EH (cell line): ENCODE measurements at places on chromosomes 6 and 20.

- DNase-seq, result peak; percentile 13
Observed at GRCh38 chr20:45254383-45255262, at the start of gene SLPI. Gene SLPI, minus strand, starts transcription at chr20:45254564. Its CDS starts 21 bp downstream, at chr20:45254543.

DNA sequence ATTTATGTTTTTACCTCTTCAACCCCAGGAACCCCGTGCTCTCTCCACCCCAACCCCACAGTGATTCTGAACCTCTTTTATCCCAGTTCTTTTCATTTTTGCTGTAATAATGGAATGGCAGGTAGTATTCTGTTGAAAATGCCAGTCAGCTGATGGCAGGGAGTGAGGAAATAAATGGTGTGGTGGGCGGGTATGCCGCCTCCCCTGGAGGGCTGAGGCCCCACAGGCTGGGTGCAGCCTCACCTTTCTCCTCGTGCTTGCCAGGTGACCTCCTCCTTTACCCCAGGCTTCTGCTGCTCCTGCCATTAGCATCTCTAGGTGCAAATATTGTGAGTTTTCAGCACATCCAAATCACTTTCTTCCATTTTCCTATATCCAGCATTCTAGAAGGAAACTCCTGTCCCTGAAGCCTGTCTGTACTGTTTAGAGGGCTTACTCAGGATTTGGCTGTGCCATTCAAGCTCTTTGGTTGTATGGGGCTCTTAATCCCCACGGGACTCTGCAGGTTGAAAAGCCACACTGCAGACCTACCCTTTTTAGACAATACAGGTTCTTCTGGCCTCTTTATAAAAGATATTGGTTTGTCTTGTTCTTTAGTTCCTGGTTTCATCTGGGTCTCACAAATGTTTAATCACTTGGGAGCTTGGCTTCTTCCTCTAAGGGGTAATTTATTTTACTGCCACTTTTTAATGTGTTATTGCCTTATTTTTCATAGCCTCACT lies 201.8 kb downstream of the JARID2 start:
- DNase-seq, result no peak

GRCh38 chr6:109048176-109048575 lies 46.5 kb downstream of the SESN1 start:
- no peak for DNase-seq

DNA sequence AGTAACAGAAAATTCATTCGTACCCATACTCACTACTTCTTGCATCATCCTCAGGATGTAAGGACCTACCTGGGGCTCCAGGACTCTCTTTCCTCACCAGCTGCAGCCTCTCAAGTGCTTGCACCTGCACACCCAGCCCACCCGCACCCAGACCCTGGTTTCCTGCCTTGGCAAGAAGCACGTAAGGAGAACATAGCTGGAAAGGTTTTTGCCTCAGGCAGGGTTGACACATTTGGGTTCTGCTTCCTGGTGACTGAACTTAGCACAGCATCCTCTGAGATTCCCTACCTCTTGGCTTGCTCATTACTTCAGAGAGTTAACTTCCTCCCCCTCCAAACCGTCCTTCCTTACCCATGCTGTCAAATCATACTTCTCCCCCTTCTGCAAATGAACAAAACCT lies 556.9 kb downstream of the CD83 start:
- no peak for DNase-seq

- DNase-seq, result peak; percentile 57
Observed at GRCh38 chr6:127301199-127301700, 34.6 kb downstream of the RNF146 start.

- no peak for DNase-seq
Observed at GRCh38 chr6:125749865-125750691, 646 bp downstream of the HEY2 start.

DNA sequence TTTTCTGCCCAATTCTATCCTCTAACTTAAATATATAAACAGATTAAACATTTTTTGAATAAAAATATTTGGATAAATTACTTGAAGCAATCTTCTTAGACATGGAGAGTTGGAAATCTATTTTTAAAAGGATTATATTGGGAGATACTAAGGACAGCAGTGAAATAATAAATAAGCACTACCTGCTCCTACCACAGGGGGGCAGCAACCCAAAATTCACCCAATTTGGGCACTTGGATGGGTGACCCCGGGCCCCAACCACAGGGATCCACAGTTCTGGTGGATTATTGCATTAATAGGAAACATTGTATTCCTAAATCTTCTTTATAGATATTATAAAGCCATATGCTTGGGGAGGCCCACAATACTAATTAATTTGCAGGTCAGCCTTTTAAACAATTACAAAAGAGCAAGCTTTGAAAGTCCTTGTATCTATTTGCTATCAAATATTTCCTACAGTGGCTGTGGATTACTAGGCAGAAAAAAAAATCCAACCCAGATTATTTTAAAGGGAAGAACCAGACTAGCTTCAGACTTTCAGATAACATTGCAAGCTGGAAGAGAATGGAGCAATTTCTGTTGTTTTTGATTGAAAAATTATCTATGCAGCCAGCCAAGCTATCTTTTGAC lies 66.4 kb upstream of the PDE10A start:
- DNase-seq, result no peak

DNA sequence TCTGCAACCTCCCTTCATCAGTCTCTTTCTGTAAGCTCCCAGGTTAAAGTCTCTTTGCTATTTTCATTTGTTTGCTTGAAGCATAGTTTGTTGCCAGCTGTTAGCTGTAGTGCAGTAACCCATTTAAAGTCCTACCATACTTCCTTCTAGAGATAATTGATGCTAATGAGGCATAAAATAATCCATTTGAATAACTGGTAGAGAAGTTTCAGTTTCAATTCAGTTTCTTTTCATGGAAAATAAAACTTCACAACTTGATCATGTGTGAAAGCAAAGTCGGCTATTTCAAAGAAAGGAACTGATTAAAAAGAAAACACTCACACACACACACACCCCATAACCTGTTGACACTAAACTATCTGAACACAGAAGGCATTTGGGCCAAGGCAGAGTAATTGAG lies 68.5 kb upstream of the TENT5A start:
- no peak for DNase-seq

DNA sequence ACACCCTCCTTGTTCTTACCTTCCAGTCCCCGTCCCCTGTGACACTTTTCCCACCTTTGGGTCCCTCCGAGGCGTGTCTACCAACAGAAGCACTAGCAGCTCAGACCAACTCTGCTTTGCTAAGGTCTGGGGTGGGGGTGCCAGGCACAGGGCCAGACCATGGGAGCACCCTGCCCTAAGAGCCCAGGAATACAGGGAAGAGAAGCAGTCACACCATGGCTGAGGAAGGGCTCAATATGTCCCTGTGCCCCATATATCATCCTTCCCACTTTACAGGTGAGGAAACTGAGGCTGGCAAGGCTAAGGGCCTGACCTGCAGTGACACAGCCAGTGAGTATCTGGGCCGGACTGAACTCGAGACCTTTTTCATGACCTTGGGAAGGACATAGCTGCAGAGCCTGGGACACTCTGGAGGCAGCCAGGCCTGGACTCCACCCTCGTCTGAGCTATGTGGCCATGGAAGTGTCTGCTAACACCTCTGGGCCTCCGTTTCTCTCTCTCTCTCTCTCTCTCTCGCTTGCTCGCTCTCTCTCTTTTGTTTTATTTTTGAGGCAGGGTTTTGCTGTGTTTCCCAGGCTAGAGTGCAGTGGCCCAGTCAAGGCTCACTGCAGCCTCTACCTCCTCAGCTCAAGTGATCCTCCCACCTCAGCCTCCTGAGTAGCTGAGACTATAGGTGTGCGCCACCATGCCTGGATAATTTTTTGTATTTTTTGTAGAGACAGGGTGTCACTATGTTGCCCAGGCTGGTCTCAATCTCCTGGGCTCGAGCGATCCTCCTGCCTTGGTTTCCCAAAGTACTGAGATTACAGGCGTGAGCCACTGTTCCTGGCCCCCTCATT lies 156.7 kb downstream of the GRM4 start:
- no peak for DNase-seq

DNA sequence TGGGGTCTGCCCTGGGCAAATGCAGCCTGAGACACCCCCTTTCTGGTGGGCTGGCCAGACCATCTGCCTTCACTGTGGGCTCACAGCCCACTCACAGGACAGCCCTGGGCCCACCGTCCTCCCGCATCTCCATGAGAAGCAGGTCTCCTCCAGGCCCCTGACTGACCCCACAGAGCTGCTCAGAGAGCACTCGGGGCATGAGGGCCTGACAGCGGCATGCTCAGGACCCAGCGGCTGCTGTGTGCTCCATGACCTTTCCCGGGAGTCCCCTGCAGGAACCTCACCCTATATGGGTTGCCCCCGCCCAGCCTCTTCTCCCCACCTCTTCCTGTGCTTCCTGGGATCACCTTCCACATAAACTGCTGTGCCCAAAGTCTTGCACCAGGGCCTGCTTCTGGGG lies 162.4 kb upstream of the CST7 start:
- no peak for DNase-seq

DNA sequence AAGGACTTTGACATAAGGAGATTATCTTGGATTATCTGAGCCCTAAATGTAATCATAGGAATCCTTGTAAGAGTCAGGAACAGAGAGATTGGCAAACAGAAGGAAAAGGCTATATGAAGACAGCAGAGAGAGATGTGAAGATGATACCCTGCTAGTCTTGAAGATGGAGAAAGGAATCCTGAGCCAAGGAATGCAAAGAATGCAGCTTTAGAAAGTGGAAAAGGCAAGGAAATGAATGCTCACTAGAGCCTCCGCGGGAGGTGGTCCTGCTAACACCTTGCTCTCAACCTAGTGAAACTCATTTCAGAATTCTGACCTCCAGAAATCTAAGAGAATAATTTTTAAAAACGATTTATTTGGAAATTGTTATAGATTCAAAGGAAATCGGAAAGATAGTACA lies 117.1 kb downstream of the TBXT start:
- DNase-seq, result no peak

DNA sequence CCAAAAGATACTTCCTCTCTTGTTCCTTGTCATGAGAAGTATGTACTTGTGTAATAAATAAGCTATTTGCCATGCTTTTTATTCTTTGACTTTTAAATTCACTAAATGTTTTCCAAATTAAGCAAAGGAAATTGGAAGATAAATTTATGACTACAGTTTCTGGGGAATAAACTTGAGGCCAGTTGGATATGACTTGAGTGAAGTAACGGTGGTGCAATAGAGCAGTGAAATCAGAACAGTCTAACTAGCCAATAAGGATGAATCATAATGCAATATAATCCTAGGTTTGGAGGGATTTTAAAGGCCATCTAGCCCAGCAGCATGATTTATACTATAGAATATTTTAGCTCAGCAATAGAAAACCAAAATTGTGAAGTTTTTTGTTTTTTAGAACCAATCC lies 183.8 kb upstream of the TCF21 start:
- DNase-seq, result peak; percentile 82

DNA sequence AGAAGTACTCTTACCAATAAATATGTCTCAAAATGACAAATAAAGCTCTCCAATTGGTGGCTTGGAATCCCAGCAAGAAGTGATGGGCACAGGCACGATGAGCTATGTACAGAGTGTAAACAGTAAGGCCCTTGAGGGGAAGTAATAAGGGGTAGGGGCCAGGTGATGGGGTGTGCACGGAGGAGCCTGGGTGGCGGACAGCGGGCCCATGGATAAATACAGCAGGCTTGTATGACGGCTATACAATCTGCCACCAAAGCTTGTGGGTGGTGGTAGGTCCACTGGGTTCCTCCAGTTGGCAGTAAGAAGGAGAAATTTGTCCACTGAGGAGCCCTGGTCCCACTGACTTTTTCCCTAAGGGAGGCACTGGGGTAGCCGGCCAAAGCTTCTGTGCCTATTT lies 205.4 kb upstream of the RNF24 start:
- no peak for DNase-seq

GRCh38 chr20:11979306-11979990 lies 61.8 kb downstream of the BTBD3 start:
- no peak for DNase-seq

DNA sequence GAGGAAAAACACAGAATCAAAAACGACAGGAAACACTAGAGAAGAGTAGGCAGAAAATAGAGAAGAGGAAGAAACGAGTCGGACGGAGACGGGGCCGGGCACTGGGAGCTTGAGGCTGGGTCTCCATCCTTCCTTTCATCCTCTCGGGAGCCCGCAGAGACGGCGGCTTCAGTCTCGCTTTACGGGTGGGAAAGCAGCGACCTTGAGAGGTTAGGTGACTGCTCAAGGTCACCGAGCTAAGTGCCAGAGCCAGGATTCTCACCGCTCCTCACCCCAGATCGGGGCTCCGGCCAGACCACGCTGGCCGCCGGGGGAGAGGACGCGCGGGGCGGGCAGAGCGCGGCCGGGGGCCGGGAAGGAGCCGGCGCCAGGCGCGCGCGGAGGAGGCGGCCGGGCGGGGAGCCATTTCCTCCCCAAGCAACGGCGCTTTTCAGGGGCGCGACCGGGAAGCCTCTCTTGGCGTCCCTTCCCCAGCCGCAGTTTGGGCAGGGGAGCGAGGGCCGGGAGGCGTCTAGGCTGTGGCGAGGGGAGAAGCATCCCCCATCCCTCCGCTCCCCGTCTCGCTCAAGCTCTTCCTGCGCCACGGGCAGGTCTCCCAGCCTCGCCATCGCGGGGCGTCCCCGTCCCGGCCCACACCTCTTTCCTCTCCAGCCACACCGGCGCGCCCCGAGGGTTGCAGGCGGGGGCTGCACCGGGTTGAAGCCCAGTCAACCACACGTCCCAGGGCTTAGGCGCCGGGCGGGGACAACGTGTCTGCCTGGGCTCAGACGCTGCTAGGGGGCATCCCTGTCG lies 24.1 kb upstream of the MAP3K7 start:
- DNase-seq, result peak; percentile 20

DNA sequence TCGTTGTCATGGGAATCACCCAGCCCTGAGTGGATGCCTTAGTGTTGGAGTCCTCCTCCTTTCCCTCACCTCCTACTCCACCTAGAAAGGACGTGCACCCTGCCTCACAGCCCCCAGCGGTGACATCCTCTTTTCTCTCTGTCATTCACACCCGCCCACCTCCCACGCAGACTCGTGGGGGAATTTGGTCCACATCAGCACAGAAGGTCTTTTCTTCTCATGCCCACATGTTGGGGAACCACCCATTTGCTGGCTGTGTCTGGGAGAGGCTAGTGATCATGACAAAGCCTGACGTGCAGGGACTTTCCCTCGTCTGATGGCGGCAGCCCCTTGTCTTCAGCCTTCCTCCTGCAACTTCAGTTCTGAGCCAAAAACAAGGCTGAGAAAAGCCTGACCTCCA lies 96.0 kb upstream of the CNKSR3 start:
- DNase-seq, result no peak

DNA sequence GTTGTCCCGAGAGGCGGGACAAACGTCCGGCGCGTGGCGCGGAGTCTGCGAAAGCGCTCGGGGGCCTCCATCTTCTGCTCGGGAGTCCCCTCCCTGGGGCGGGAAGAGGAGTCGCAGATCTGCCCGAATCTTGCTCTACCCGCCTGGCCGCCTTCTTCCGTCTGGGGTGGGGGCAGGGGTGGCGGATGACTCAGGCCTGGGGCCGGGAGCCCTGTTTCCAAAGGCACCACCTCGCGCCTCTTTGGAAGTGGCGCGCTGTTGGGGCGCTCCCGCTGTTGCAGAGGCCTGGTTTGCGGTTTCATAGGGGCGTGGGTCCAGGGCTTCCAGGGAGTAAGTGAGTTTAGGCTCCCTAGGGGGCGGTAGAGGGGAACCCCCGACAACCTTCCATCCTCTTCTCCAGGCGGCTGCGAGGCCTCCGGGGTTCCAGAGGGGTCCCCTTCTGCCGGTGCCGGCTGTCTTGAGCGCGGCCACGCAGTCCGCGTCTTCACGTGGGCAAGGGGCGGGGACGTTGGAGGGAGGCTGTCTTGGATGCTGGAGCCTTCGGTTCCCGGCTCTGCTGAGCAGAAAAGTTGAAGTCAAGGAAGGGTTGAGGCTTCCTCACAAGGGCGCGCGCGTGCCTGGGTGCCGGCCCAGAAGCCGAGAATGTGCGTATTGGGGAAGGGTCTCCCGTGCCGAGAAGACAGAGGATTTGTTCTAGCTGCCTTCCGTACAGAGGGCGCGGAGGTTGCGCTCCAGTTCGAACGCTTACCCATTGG lies 2.6 kb upstream of the TFAP2C start:
- DNase-seq, result peak; percentile 37

GRCh38 chr6:166563200-166563599 lies 23.3 kb downstream of the RAMACL start:
- no peak for DNase-seq
